Activated CD8-positive, alpha-beta memory T cell treated with anti-CD3 and anti-CD28 coated beads for 36 hours (primary cell): ENCODE measurements at places on chromosomes 5 and 9. TPM values are rescaled to one million over a fixed set of nuclear protein-coding genes. Genes with fewer than 3 reads are reported as not detected.

The KLHL3 gene
- 3.6 TPM for total RNA-seq

The BTNL9 gene
- total RNA-seq, result not detected

The IRX2 gene
- total RNA-seq, result not detected

The CKMT2 gene
- total RNA-seq, result not detected

The UGCG gene
- 28.4 TPM for total RNA-seq

The CDX1 gene
- total RNA-seq, result not detected

The NKD2 gene
- total RNA-seq, result 0.59 TPM

The ADAMTS19 gene
- total RNA-seq, result not detected

The GABRA6 gene
- total RNA-seq, result not detected

The LCN1 gene
- total RNA-seq, result not detected

The SLF1 gene
- 11.9 TPM for total RNA-seq

The RORB gene
- 0.02 TPM for total RNA-seq

The IL13 gene
- 21.0 TPM for total RNA-seq
